Fibroblast of skin of back (primary cell): ENCODE measurements at places on chromosomes 5 and 9.

DNA sequence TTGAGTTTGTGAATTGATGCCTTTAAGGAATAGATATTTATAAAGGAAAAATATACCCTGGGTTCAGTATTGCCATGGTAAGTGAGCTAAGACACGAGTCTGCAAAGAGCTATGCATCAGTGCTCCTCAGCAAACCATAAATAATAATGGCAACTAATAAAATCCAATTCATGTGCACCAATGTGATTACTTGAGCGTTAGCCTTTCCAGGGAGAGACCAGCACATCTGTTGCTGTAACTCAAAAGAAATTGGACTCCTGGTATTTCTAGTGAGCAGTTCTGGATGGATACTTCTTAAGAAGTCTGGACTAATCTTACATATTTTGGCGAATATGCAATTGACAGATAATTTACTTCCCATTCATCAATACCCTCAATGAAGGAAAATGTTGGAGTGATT, 373.3 kb downstream of the ARHGEF28 start:
- no peak for DNase-seq

DNA sequence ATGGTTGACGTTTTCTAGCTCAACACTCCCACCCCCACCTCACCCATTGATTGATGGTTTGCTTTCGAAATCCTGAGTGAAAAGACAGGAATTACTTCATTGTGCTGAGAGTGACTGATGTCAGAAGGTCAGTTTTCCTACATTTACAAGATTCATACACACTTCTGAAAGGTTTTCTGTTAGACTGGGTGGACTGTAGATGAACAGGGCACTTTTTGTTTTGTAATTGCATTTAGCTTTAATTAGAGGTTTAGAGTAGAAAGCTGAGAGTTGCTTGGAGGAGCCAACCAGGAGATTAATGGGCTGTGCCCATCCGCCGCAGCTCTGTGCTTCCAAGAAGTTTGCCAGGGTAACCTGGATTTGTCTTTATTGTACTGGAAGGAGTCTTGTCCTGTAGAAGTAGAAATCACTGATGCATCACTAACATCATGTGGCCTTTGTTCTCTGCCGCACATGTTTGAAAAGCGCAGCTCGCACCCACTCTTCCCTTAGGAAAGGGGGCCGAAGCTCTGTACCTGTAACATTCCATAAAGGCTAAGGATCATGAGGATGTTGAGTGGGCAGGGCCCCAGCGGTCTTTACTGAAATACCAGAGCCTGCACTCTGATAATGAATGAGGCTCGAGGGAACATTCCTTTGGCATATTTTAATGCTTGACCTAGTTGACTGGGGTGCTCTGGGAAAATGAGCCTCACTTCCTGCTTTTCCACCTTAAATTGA, 267.6 kb upstream of the DMRT1 start:
- no peak for DNase-seq

- peak; percentile 95 for DNase-seq
These were observed 497.0 kb downstream of the RAB3C start for GRCh38 chr5:59079622-59080620.

DNA sequence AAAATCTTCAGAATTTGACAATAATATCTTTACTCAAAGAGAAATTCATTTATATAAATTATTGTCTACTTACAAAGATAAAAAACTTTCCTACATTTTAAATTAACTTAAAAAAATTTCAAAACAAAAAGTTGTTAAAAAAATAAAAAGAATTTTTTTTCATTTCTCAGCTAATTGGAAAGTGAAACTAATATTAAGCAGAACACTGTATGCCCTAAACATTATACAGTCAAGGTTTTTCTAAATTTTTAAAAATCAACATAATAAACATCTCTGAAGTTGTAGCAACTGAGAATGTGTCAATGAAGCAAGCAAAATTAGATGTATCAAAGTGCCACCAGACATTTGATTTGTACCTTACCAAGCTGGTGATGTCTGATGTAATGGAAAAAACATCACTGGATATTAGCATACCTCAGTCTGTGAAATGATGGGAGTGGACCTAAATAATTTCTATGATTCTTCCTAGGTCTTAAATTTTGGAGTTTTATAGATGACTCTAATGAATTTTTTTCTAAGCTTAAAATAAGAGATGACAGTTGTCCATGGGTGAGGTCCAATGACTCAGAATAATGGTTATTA, 290.1 kb downstream of the ADAMTS6 start:
- peak; percentile 59 for DNase-seq

- peak; percentile 94 for DNase-seq
These were observed 295.5 kb upstream of the CLINT1 start for GRCh38 chr5:158154226-158155005.

GRCh38 chr5:145941096-145941447, 4.7 kb downstream of the SH3RF2 start:
- DNase-seq = no peak

- DNase-seq = no peak
These were observed 102.9 kb downstream of the LIFR start for GRCh38 chr5:38453506-38453905.

DNA sequence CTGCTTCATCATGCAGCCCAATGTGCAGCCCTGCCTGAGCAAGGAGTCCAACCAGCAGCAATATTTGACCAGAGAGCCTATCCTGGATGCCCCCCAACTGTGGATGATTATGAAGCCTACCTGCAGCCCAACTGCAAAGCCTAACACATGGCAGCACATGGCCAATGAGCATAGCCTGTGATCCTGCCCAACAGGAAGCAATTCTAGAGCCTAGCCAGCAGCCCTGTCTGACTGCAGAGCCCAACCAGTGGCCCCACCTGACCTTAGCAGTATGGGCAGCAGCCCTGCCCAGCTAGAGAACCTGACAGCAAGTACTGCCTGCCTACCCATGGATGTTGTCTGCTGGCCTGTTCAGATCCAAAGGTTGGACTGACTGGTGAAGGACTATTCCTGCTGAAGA, 97.3 kb upstream of the SH3GL2 start:
- no peak for DNase-seq

GRCh38 chr9:97445119-97445701, 33.3 kb downstream of the TDRD7 start:
- DNase-seq = no peak

DNA sequence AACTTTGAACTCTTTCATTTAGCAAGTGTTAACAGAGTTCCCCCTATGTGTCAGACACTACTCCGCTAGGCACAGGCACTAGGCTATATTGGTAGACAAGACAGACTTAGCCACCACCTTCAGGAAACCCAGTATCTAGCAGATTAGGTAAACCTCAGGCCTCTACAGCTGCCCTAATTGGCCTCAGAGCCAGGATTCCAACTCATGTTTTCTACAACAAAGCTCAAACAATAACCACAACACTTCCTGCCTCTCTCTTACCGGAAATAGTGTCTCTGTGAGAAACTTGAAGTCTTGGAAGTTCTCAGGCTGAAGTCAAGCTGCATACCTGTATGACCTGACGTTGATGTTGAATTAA, 116.6 kb upstream of the SLC44A1 start:
- peak; percentile 43 for DNase-seq
